Stimulated activated CD8-positive, alpha-beta memory T cell treated with anti-CD3 and anti-CD28 coated beads, Interleukin-12 subunit alpha, Interleukin-12 subunit beta, amount 100 ng/mL, for 1 hour (primary cell): ENCODE measurements at places on chromosomes 16 and 17.

DNA sequence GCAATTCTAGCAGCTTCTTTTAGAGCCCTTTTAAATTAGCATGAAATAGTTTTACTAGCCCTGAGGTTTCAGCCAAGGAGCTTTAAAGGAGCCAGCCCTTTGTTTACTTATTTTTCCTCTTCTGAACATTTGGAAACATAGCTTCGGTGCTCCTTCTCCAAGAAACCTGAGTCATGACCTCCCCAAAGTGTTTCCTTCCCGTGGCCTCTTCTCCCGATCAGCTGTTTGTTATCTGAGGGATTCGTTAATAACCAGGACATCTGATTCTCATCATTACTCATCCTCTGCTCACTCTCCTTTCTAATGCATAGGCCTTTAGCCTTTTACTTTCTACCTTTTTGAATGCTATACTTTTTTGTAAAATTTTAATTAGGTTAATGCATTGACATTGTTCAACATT, 204.5 kb downstream of the WWOX start:
- DNase-seq: no peak

DNA sequence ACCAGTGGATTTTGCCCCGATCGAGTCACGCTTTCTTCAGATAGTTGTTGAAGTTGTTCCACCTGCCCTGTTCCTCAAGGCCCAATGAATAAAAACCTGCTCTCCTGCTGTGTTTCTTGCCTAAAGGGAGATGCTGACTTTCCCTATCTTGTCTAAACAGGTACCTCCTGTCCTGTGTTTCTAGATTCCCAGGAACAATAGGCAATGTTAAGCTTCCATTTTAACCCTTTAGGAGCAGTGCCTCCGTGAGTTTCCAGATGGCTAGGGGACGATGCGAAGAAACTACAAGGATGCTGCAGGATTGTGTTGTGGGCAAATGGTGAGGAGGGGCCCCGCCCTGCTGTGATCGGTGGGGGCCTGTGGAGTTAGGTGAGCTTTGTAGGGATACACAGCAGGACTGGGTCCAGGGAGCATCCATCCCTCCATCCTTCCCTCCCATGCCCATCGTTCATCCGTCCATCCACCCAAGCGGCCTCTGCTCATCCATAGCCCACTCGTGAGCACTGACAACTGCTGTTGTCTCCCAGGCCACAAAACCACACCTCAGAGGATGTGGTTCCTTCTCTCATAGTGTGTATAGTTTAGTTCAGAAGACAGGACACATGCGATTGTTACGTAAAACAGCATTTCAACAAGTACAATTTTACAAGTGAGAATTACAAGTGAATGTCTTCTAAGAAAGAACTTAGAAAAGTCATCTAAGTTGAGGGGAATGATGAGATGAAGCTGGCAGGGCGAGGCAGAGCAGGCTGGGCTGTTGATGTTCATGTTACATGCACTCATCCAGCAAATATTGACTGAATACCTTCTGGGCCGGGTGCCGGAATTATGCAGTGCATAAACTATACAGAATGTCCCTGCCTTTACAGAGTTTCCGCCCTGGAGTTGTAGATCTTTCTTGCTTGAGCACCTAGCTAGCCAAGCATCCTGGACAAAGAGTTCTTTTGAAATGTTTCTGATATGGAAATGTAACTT, 5.2 kb downstream of the ARSG start:
- DNase-seq: peak; percentile 46

GRCh38 chr16:57604177-57604576, 24.3 kb upstream of the ADGRG1 start:
- DNase-seq: no peak

DNA sequence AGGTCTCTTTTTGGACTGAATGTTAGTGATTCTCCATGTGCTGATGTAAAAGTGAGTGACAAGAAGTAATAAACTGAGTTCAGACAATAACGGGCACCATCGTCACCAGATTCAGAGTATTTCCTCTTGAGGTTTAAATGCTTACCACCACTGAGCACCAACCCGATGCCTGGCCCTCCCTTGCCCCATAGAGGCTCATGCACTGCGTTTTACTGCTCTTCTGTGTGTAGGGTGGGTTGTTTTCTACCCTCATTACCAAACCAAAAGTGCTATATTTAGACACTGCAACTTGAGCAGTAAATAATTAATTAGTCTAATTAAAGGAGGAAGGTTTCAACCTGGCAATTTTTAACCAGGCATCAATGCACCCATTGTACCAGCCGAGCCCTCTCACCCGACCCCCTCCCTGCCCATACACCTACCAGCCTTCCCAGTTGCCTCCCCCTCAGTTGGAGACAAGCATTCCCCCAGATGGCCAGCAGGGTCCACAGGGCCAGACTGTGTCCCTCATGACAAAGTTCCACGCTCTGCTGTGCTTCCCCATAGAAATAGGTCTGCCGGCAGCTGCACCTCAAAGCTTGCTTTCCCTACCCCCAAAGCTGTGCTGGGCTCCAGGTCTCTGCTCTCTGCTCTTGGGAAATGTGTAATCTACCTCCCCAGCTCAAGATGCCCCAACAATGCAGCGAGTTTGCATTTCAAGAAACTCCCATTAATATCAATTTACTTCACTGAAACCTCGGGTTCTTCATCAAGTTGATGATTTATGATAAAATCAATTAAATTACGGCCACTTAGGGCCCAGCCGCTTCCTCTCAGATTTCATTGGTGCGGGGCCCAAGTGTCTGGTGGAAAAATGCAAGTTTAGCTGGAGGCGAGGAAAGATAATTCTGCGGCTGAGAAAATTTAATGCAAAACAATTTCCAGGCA, 16.0 kb downstream of the HOXB4 start:
- no peak for DNase-seq

DNA sequence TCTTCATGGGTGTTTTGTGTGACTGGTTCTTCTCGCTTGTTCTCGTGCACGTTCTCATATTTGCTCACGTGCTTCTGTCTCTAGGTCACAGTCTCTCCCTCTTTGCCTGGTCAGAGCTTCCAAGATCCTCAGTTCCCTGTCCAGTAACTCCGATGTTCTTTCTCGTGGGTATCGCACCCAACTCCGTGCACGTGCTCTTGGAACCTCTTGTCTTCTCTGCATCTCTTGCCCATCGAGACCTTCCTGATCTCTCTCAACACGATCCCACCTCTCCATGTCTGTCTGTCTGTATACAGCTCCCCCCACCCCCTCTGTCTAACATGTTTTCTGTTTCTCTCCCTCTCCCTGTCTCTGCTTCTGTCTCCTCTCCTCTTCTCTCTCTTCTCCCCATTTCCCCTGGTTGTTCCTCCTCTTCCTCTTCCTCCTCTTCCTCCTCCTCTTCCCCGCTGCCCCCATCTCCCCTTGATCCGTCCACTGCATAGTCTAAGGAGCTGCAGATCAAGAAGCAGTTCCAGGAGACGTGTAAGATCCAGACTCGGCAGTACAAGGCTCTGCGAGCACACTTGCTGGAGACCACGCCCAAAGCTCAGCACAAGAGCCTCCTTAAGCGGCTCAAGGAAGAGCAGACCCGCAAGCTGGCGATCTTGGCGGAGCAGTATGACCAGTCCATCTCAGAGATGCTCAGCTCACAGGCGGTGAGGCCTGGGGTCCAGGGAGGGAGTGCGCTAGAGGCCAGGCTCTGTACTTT, 6.1 kb downstream of the HIRIP3 start:
- no peak for DNase-seq

- no peak for DNase-seq
Measured at GRCh38 chr16:1125471-1125870, 27.4 kb upstream of the CACNA1H start.

DNA sequence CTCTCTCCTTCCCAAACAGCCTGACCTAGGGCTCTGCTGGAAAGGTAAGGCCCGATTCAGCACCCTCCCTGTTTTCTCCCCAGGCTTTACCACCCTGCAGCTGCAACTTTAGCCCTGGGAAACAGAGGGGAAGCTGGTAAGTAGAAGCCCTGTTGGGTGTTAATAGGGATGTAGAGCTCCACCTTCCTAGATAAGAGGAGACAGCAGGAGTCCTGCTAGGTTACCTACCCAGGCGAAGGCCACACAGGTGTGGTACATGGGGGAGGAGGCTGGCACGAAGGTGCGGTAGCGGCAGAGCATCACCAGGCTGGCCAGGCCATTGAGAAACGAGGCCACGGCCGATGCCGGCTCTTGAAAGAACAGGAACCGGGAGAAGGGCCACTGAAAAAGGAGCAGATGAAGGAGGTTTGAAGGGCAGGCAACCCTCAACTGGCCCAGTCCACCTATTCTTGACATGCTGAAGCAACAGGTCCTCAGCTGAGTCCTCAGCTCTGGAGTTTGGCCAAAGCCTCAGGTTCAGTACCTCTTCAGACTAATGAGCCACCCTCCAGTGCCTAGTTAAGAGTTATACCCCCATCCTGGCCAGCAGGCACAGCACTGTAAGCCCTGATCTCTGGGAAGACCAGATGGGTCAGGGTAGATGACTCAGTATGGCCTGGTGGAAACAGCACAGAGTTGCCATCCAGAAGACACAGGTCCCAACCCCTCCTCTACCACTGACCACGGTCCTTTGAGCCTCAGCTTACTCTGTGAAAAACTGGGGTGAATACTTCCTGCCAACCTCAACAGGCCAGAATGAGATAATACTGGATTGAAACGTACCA, 3.3 kb downstream of the PGAP3 start:
- DNase-seq: no peak

DNA sequence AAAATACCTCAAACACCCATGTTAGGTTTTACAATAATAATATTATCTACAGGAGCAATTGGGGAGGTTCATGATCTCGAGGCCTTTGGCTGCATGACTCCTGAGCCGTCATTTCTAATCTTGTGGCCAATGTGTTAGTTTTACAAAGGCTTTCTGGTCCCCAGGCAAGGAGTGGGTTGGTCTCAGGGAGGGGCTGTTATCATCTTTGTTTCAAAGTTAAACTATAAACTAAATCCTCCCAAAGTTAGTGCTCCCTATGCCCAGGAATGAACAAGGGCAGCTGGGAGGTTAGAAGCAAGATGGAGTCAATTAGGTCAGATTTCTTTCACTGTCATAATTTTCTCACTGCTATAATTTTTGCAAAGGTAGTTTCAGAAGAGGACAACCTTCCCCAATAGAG, 9.1 kb upstream of the CCL5 start:
- DNase-seq: no peak

DNA sequence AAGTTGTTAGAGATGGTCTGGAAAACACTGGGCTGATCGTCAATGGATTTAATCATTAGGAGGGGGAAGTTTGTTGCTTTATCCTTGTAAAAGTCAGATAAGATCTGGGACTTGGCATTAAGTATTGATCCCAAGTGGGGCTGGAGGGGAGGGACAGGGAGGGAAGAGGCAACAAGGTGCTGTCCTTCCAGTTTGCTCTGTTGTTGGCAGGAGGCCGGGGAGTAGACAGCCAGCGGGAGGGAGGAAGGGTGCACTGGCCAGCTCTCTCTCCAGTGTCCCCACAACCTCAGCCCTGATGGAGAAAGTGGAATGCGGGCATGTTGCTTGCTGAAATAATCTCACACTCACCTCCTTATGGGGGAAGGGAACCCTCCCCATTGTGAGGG, 210.2 kb downstream of the CCDC182 start:
- no peak for DNase-seq

GRCh38 chr17:74521701-74522201, 9.5 kb downstream of the CD300LB start:
- no peak for DNase-seq

DNA sequence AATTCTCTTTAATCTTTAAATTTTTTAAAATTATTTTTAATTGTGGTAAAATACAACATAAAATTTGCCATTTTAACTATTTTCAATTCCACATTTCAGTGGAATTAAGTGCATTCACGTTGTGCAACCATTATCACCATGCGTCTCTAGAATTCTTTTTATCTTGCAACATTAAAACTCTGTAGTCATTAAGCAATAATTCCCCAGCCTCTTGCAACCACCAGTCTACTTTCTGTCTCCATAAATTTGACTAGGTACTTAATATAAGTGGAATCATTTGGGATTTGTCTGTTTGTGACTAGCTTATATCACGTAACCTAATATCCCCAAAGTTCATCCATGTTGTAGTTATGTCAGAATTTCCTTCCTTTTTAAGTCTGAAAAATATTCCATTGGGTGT, 79.1 kb downstream of the TAOK1 start:
- no peak for DNase-seq

GRCh38 chr17:77916703-77917481, 41.6 kb upstream of the TNRC6C start:
- no peak for DNase-seq

DNA sequence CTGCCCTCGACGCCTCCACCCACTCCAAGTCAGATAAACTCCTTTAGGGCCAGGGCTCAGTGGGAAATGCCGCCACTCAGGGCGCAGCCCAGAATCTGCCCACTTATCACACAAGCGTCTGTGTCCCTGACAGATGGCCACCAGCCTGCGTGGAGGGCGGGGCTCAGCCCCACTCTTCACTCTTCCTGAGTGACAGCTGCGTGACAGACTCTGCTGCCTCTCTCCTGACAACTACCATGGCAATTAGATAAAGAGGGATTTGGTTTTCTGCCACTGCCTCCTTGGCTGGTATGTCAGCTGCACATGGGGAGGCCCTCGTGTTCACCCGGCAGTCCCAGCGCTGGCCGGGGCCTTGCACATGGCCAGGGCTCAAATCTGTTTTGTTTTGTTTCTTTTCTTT, 96.2 kb downstream of the RTN4RL1 start:
- no peak for DNase-seq

DNA sequence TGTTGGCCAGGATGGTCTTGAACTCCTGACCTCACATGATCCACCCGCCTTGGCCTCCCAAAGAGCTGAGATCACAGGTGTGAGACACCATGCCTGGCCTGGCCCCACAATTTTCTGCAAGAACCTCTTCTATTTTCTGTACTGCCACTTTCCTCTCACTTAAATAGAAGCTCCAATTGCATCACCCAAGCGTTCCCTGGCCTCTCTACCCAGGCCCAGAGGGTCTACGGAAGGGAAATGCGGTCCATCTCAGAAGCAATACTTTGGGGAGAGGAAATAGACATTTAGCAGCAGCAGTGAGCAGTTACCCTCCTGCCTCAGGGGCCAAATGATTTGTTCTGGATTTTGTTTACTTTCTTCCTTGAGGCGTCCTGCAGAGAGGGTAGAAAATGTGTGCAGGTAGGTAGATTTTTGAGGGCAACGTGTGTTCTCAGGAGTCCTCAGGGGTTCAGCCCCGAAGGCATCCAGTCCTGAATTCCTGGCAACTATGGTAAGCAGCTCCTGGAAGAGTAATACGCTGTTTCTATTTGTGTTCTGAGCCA, 11.0 kb downstream of the SLC6A4 start:
- DNase-seq: no peak

GRCh38 chr16:50393416-50393815, 24.6 kb upstream of the BRD7 start:
- DNase-seq: no peak
